Activated T-cell treated with anti-CD3 and anti-CD28 coated beads, Interleukin-2, amount 50 U/mL, for 1 hour (primary cell): ENCODE measurements at places on chromosomes 3 and 15.

- no peak for DNase-seq
Measured at GRCh38 chr3:187669675-187670504, at the start of gene SST. SST (minus strand) TSS chr3:187670394; CDS start chr3:187670291, 103 bp downstream.

GRCh38 chr3:175672119-175672689 is 813.1 kb downstream of the NAALADL2 start:
- DNase-seq: no peak

DNA sequence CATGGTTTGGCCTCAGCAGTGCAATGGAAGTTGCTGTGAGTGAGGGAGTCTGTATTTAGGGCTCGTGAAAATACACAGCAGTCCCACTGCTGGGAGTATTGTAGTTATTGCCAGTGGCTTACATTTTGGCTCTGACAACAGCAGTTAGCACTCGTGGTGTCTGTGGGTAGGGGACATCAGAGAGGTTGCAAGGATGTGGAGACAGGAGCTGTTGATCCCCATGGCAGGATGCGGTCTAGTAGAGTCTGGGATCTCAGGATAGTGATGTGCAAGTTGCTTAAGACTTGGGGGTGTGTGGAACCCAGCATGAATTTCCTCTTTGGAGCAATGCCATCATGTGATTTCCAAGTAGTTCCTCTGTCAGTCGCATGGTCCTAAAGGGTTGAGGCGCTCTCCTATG is 59.9 kb downstream of the GALK2 start:
- no peak for DNase-seq

GRCh38 chr3:113249601-113250000 is 38.2 kb downstream of the BOC start:
- no peak for DNase-seq

GRCh38 chr15:60721707-60722106 is 242.8 kb upstream of the ICE2 start:
- DNase-seq: no peak

DNA sequence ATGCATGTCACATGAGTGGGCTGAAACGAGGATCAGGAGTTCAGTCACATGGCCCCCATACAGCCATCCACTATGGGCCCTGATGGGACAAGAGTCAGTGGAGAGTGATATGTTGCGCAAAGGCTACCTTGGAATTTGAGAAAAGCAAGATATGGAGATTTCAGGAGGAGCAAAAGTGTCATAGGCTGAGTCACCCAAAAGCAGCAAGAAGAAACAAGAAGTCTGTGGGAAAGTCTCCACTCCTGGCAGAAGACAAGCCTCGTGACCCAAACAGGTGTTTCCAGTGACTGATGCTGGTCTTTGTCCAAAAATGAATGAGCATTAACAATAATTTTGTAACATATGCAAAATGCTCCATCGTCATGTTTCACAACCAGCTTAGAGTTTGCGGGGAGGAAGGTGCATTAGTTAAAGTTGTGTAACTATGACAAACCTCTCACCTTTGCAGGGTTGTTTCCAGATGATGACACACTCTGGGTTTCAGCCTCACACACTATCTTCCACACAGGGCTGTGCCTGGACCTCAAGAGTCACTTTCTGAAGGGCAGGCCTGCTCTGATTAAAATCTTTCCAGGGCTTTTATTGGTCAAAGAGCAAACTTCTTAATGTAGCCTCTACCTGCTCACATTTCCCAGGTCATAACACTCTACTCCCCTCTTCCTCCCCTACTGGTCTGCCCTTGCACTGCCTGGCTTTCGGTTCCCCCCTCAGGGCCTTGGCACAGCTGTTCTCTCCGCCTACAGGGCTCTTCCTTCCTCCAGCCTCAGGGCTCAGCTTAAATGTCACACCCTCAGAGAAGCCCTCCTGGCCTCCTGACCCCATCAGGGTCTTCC is 3.9 kb upstream of the DNASE1L3 start:
- no peak for DNase-seq

DNA sequence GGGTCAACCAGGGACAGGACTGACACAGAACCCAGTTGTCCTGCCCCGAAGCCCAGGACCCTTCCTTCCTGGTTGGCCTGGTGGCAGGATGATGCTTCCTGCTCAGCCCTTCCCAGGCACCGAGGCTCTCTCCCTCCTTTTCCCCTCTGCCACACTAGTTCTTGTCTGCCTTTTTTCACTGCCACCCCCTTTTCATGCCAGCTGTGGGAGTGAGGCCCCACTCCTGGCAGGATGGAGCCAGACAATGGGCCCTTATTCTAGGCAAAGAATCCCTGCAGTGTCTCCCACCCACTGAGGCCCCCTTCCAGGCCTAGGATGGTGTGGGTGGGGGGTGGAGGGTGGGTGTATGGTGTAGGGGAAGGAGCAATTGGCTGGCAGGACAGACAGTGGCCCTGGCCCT is 1.1 kb upstream of the SCAMP5 start:
- DNase-seq: no peak

DNA sequence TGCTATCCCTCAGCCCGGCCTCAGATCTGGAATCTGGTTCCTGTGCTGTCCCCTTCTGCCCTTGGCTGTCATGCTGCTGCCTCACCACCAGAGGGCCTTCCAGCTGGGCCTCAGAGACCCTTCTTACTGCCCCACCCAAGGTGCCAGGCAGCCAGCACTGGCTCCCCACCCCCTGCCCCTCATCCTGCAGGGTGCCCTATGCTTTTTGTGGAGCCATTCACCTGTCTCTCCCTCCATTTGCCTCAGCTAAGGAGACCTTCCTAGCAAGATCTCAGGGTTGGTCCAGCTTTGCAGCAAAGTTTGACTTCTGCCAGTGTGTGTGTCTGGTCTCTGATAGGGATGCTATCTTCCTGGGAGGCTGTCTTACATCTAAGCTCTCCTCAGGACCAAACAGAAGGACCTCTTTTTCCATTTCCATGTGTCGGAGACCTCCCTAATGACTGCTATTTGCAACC is 1.9 kb upstream of the VWA5B2 start:
- peak; percentile 66 for DNase-seq

DNA sequence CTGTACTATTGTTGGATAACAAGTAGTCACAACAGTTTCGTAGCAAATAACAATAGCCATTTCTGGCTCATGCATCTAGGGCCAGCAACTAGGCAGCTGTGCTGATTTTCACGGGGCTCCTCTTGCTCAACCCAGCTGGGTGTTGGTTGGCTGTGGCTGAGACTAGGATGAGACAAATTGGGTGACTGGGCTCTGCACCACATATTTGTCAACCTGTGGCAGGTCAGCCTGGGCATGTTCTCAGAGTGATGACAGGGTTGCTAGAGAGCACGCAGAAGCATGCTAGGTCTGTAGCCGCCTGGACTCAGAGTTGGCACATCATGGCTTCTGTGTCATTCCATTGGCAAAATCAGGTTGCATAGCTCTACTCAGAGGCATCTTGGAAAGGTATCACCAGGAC is 175.9 kb downstream of the OTOL1 start:
- DNase-seq: no peak

DNA sequence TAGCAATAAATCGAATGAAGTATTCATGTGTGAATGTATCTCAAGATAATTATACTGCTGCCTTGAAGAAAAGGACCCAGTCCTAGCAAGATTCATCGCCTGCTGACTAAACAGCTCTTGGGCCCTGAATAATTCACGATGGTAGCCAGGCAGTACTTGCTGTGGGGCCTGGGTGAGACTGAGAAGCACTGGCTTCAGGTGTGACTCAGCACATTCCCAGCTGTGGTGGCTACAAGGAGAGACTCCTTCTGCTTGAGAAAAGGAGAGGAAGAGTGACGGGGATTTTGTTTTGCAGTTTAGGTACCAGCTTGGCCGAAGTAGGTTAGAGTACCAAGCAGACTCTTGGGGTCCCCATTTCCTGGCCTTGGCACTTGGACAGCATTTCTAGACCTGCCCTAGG is 47.6 kb upstream of the CD200R1L start:
- no peak for DNase-seq

DNA sequence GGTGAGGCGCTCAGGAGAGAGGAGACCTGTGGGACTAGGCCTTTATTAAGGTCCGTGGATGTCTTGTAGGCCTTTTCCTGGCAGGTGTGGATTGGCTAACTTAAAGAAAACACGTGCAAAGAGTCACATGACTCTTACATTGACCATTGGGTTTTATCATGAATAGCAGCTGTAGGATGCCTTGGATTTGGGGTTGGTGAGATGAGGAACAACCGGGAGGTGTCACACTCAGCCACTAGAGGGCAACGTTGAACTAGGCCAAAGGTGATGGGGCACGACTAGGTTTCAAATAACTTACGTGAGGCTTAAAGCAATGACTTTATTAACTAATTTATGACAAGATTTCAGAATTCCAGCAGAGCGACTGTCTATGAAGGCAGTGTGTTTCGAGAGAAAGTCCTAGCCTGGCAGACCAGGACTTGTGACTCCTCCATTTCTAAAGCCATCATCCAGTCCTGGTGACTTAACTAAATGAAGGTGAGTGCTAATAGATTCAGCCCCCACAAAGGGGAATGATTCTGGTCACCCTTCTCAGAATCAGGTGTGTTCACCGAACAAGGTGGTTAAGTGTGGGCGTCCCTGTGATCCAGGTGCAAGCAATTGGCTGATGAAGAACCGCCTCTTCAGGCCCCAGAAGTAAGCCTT is 345.6 kb downstream of the MCTP2 start:
- DNase-seq: no peak

GRCh38 chr15:86115145-86115801 is 35.6 kb downstream of the AGBL1 start:
- DNase-seq: no peak

DNA sequence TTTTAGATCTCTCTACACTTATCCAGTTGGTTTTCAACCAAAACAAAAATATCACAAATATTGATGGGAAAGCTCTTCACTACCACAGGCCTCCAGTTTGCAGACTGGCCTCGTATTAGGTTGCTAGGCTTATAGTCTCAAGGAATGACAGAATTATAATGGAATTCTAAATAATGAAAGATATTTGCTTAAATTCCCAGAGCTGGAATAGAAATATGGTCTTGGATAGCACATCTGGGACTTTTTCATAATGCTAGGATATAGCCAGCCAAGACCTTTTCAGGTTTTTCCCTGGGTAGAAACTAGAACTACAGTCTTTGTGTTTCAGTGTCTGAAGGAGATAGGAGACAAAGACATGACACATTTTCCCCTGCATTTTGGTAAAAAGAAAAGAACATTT is 121.9 kb upstream of the STAC start:
- no peak for DNase-seq

GRCh38 chr3:44318891-44319311 is 19.7 kb upstream of the TCAIM start:
- no peak for DNase-seq

- no peak for DNase-seq
Measured at GRCh38 chr3:150074697-150075416, 104.2 kb upstream of the PFN2 start.

- DNase-seq: no peak
Measured at GRCh38 chr3:114809668-114810413, 337.2 kb downstream of the ZBTB20 start.

DNA sequence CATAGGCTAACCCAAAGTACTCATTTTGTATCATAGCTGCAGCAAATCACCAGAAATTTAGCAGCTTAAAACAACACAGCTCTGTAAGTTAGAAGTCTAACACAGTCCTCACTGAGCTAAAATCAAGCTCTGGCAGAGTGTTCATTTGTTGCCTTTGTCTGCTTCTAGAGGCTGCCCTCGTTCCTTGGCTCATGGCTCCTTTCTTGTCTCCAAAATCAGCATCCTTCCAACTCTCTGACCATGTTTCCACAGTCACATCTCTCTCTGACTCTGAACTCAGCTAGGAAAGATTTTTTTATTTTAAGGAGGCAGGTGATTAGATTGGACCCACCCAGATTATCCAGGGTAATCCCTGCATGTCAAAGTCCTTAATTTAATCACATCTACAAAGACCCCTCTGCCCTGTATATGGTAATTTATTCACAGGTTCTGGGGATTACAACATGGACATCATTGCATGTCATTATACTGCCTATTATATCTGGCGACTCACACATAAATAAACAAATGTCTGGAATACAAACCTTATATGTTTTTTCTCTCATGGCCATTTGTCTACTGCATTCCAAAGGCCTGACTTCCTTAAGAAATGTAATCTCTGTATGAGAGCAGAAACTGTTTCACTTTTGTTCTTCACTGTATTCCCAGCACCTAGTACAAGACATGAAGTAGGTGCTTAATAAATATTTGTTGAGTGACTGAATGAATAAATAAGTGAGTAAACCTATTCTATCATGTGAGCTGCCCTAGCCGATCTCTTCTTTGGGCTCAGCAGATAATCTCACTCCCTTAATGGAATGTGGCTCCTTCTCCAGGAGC is 15.1 kb upstream of the UACA start:
- DNase-seq: no peak

DNA sequence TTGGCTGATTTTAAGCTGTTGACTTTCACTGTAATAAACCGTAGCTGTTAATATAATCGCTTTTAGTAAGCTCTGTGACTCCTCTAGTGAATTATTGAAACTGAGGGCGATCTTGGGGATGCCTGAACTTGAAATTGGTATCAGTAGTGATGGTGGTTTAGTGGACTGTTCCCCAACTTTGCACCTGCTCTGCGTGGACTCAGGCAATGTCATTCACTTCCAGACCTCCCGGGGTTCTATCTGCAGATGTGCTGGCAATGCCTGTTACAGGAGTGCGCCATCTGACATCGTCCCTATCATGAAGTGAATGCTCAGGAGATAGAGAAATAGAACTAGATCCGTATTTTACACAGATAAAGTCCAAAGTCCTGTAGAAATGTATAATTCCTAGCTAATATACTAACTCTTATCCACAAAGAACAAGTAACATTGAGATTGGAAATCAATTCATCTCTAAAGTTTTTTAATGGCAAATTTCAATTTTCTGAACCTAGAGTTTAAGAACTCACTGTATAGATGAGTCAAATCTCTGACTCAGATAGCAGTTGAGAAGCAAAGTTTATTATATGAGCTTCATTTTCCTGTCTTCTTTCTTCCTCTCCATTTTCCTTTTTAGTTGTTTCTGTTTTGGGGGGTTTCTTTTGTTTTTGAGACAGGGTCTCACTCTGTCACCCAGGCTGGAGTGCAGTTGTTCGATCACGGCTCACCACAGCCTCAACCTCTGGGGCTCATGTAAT is 51.8 kb downstream of the HEG1 start:
- DNase-seq: no peak

DNA sequence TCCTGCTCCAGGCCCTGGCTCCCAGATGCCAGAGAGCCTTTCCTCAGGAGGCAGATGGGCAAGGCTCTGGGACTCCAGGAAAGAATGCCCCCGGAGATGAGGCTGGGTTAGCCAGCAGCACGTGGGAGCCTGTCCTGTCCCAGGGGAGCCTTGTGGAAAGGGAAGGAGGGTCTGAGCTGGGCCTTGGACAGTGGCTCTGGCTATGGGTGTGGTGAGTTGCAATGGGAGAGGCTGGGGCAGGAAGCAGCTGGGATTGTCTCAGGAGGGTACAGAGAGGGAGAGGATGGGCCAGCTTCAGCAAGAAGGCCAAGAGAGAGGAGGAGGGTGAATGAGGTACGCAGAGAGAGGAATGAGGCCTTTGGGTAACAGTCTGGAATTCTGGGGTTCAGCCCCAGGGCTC is 17.4 kb upstream of the CACNA2D2 start:
- DNase-seq: no peak

GRCh38 chr3:186588632-186589031 is 18.1 kb downstream of the DNAJB11 start:
- no peak for DNase-seq

GRCh38 chr15:34280193-34280592 is 55.4 kb downstream of the EMC4 start:
- DNase-seq: no peak

- no peak for DNase-seq
Measured at GRCh38 chr15:51702710-51703109, 21.4 kb downstream of the SCG3 start.

- no peak for DNase-seq
Measured at GRCh38 chr3:60325610-60326170, 925.6 kb downstream of the FHIT start.
